ENCODE measurements at places on chromosomes 1 and 21. TPM values are rescaled to one million over a fixed set of nuclear protein-coding genes. Genes with fewer than 3 reads are reported as not detected.

DNA sequence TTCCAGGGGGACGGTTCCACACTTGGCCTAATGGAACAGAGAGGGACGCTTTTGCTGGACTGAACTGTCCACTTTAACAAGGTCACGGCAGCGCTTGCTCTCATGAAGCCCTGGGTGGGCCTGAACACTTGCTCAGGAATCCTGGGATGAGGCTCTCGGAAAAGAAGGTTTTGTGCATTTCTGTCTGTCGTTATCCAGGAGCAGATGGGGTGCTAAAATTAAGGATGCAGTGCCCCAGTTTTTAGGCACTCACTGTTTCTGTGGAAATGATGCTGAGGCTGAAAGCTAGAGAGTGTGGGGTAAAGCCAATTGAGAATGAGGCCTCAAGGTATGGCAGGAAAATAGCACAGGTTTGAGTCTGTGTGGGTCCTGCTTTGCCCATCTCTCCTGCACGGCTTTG, 111.0 kb downstream of the DAB1 start:
- no peak for DNase-seq

- no peak for DNase-seq
Measured at GRCh38 chr21:46286648-46287002, 483 bp downstream of the YBEY start.

The DNAJC28 gene
- 2.6 TPM for total RNA-seq

DNA sequence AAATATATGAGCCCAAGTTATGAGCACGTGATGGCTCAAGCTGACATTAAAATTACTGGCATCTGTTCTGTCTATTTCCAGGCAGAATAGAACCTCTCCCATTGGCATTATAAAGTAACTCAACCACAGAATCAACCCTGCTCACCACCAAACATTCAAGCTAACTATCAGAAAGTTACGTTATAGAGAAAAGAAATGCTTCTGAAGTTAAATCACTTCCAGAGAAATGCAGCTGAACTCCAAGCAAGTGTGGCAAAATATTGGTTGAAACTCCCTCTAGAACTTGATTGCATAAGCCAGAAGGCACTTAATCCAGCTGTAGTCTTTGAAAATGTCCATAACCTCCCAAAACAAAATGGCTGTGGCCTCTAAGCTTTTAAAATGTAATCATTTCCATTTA, 36.2 kb upstream of the UBE2U start:
- DNase-seq = no peak

The SPATA17 gene
- not detected for total RNA-seq

GRCh38 chr1:184627007-184627341, 127.7 kb downstream of the EDEM3 start:
- no peak for DNase-seq

GRCh38 chr1:67184838-67185421, 18.7 kb downstream of the IL23R start:
- DNase-seq = no peak

DNA sequence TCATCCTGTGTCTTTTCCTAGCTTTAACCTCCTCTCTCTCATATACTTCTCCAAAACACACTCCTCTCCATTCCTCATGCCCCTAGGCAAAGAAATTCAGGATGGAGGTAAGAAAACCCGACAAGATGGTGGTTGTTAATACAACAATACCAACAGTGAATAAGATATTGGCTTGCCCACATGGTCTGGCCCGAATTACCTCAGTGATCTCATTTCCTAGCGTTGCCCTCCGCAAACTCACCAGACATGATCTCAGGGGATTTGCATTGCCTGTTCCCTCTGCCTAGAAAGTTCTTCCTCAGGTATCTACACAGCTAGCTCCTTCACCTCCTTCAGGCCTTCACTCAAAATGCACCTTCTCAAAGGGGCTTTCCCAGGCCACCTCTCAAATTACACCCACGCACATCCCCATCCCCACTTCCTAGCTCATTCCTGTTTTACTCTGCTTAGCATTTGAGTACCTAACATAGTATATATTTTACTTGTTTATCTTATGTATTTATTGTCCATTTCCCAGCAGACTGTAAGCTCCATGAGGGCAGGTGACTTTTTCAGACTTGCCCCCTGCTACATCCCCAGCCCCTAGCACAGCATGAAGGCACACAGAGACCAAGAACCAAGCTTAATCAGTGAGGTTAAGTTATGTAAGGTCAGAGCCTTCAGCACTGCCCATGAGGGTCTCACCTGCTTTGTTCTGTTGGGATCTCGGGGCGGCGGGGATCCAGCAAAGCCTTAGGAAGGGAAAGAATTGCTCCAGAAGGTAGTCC, 10.2 kb upstream of the UBR4 start:
- no peak for DNase-seq

GRCh38 chr1:2643414-2644077, 10.7 kb upstream of the MMEL1 start:
- no peak for DNase-seq

GRCh38 chr1:183180218-183180617, 5.8 kb upstream of the LAMC2 start:
- DNase-seq = peak; percentile 93

DNA sequence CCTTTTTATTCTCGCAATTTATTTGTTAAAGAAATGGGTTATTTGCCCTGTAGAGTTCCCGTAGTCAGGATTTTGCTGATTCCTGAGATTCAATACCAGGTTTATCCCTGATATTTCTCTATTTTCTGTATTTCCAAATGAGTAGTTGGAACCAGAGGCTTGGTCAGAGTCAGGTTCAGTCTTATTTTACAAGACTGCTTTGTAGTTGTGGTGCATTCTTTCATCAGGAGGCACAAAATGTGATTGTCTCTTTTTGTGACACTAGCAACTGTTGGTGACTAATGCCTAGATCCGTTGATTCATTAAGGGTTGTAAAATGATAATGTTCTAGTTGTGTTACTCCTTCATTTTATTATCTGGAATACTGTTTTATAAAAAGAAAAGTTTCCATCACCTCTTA, 95.5 kb upstream of the TPTE start:
- DNase-seq = no peak

- DNase-seq = peak; percentile 32
Measured at GRCh38 chr1:60228041-60228491, 154.5 kb upstream of the C1orf87 start.

GRCh38 chr1:2633366-2633935, 635 bp upstream of the MMEL1 start:
- DNase-seq = no peak

GRCh38 chr1:197557302-197557701, 218.0 kb downstream of the DENND1B start:
- no peak for DNase-seq

The RGS8 gene
- total RNA-seq = not detected

The NBPF12 gene
- total RNA-seq = 8.1 TPM

The DNALI1 gene
- total RNA-seq = 0.51 TPM

DNA sequence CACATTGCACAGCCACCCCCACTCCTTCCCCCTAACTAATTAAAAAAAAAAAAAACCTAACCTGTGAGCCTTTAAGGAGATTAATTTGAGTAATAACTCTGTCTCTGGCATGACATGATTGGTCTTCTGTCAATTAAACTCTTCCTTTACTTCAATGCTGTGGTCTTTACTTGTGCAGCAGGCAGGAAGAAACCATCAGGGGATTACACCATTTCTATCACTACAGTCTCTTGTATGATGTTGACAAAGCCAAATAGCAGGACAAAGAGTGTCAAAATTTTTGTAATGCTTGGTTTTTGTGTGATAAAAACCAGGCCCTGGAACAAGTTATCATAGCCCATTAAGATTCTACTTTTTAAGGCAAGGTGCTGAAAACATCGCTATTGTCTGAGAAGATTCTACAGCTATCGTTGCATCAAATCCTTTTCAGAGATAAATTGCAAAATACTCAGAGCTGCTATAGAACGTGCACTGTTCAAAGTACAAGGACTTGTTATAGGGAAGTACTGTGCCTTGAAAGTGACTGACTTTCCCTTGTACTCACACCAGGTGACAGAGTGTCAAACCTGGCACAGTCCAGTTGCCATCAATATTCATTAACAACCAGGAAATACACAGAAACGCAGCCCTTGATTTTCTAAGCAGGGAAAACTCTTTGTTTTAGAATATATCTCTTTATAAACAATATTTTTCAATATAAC, 37.7 kb downstream of the LHX9 start:
- DNase-seq = no peak

GRCh38 chr1:226111883-226112261, 49.4 kb downstream of the H3-3A start:
- no peak for DNase-seq

DNA sequence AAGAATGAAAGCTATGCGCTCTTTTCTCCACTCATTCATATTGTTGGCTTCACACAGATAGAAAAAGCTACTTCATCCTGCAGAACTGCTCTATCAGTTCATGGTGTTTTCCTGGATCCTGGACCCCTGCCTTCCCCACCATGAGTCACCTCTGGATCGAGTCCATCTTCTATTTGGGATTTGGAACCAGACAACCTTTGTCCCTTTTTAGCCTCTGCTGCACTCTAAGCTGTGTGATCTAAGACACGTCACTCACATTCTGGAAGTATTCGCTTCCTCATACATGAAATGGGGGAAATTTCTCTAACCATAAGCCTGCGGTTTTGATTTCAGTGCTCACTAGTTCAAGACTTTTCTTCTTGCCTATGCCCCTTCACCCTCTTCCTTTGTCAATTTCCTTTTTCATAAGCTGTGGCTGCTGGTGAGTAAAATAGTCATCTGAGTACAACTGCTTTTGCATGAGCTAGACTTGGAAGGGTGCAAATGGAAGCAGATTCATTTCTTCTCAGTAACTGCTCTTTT, 14.1 kb upstream of the DEGS1 start:
- DNase-seq = peak; percentile 83

The FAM177B gene
- not detected for total RNA-seq

The CLCA1 gene
- total RNA-seq = not detected

DNA sequence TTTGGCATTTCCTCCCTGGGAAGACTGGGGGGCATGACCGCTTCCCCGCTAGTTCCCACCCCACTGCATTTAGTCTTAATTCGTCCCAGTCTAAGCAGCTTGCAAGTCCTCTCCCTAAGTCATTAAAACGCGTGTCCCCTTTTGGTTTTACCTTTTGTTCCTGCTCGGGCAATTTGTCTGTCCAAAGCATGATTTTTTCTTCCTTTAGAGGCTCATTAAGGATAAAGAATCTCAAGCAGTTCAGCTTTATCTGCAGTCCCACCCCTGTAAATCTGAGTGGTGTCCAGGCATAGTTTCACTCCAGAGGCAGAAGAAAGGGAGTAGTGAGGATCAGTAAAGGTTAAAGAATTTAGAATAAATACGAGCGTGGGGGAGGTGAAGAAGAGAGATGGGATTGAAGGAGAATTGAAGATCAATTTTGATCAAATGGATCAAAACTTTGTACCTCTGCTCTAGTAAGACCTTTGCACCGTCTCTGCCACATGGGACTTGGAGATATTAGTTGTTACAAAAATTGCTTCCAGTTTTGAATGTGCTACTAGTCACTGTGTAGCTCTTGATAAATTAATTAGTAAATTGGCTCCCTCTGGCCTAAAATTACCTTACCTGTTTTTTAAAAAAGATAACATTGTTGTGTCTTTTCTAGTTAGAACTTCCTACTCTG, 989 bp upstream of the ETV3 start:
- DNase-seq = no peak

The MCOLN2 gene
- 0.05 TPM for total RNA-seq

- no peak for DNase-seq
Measured at GRCh38 chr21:16642353-16642752, 870.5 kb upstream of the CXADR start.

The PDC gene
- total RNA-seq = not detected

DNA sequence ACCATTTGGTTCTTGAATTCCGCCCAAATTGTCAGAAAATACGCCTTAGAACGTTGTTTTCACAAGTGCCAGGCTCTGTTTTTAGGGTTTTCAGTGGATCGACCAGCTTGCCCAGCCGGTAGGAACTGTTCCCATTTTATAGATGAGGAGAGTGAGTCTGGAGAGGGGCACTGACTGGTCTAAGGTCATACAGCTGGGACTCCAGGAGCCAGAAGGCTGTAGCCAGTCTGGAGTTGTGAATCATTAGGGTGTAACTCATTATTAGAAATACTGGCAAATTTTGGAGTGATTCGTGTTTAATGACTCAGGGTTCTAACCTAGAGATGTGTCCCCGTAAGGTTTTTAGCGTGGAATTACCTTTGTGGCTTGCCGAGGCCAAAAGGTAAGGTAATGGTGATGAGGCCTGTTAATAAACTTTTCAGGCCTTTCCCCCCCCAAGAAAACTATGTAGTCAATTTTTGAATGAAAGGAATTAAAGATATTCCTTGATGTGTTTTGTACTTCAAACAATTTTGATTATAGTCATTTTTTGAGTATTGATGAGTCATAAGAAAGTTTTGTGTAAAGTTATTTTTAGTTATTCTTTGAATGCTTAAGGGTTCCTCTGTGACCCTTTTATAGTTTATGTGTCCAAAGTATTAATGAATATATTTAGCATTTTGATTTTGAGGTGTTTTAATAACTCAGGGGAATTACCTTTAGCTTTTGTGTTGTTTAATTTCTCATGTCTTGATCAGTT, 2.1 kb downstream of the DYRK1A start:
- peak; percentile 52 for DNase-seq

The AIM2 gene
- total RNA-seq = not detected

The OR11L1 gene
- total RNA-seq = not detected

DNA sequence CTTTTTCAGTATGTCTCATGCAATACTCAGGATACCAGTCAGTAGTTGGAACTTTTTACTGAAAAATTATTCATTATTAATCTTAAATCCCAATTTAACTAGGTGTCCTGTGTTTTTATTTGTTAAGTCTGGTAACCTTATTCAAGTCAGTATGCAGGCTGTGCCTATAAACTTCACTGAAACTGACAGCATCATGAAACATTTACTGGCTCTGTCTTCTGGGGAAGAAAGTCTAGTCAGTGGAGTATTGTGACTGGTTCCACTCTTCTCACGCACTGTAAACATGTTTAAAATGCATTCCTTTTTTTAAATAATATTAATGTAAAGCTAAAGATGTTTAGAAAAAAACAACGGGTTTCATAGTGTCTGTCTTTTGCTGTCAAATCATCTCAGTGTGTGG, 739.7 kb downstream of the LTN1 start:
- DNase-seq = no peak

DNA sequence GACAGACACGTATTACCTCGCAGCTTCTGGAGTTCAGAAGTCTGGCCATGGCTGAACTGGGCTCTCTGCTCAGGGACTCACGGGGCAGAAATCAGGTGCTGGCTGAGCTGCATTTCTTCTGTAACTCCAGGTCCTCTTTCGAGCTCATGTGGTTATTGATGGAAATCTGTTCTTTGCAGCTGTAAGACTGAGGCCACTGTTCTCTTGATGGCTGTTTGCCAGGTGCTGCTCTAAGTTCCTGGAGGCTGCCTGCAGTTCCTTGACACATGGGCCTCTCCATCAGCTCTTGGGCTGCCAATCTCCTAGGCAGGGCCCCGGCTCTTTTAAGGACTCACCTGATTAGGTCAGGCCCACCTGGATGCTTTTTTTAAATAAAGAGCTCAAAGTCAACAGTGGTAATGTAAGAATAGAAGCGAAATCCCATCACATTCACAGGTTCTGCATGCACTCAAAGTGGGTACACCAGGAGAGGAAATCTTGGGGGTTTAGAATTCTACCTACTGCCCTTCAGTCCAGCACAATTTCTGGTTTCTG, 139.1 kb downstream of the KAZN start:
- no peak for DNase-seq

DNA sequence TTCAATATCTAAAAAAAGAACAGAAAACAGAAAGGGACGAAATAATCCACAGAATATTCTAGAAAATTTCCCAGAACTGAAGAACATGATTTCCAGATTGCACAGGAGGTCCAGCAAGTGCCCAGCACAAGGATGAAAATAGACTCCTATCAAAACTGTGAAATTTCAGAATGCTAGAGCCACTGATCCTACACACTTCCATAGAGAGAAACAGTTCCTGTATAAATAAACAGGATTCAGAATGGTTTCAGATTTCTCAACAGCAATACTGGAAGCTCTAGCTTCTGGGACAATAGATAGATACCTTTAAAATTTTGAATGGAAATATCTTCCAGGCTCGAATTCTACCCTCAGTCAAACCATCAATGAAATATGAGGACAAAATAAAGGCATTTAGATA, 4.6 kb downstream of the TARBP1 start:
- DNase-seq = no peak

All from dermis blood vessel endothelial cell (primary cell).